Activated T-cell treated with anti-CD3 and anti-CD28 coated beads for 48 hours (primary cell): ENCODE measurements at places on chromosomes 7 and 10.

GRCh38 chr10:131898713-131899112 lies 2.1 kb upstream of the PPP2R2D start:
- DNase-seq = no peak

GRCh38 chr7:152136686-152137085 lies 111.2 kb downstream of the GALNT11 start:
- DNase-seq = no peak

GRCh38 chr10:128398118-128398517 lies 271.9 kb upstream of the MKI67 start:
- DNase-seq = no peak

- no peak for DNase-seq
Observed at GRCh38 chr7:157440346-157441022, 103.7 kb downstream of the DNAJB6 start.

DNA sequence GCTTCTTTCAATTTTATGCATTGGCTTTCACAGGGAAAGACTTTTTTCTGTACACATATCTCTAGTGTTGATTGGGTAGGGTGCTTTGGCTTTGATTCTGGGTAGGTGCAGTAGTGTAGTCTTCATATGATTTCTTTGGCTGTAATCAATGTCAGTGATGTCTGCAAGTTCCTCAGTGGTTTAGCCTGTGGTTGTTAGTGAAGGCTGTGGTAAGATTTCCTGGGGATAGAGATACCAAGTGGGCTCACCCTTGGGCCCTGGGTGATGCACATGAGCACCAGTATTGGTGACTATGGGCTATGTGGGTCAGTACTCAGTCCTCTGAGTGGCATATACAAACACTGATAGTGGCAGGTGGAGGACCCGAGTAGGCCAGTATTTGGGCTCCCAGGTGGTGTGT lies 13.0 kb downstream of the GIMAP8 start:
- DNase-seq = no peak
